ENCODE measurements at places on chromosomes 4 and X.

GRCh38 chrX:63551856-63552255 is 200.7 kb upstream of the SPIN4 start:
- no peak for DNase-seq
- peaks cover 11% of the 10 kb centered on the region for H3K36me3 ChIP-seq
- H3K4me1 ChIP-seq: no peaks in the 10 kb centered on the region

GRCh38 chrX:51860679-51861078 is 32.7 kb upstream of the MAGED1 start:
- peaks cover 5% of the 10 kb centered on the region for H3K27me3 ChIP-seq
- H3K27ac ChIP-seq: no peak overlapping the region
- no peak for DNase-seq
- H3K4me3 ChIP-seq: no peak overlapping the region

DNA sequence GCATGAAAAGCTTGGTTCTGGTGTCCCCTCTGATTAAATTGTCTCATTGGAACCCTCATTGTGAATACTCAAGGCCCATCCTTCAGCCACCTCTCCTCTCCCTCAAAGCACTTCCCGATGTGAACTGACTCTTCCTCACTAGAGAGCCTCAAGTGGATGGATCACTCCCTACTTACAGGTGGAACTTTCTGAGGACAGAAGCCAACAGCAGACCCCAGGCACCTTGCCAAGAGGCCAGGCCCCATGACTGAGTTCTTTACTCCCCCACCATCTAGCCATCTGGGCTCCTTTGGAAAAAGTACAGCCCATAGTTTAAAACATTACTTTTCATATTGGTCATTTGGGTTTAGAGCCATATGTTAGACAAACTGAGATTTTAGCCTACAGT is 224.1 kb downstream of the SHROOM3 start:
- H3K27ac ChIP-seq: no peak overlapping the region
- DNase-seq: no peak
- H3K4me1 ChIP-seq: no peaks in the 10 kb centered on the region
- peaks cover 16% of the 10 kb centered on the region for H3K27me3 ChIP-seq
- no peaks in the 10 kb centered on the region for H3K36me3 ChIP-seq

- peaks cover 9% of the 10 kb centered on the region for H3K27me3 ChIP-seq
- no peaks in the 10 kb centered on the region for H3K4me1 ChIP-seq
- DNase-seq: no peak
Measured at GRCh38 chrX:11406109-11406765, 113.0 kb downstream of the AMELX start.

GRCh38 chr4:151745481-151746231 is 15.2 kb downstream of the GATB start:
- peaks cover 1% of the 10 kb centered on the region for H3K36me3 ChIP-seq
- no peak overlapping the region for H3K4me3 ChIP-seq
- H3K27ac ChIP-seq: no peak overlapping the region
- DNase-seq: no peak

DNA sequence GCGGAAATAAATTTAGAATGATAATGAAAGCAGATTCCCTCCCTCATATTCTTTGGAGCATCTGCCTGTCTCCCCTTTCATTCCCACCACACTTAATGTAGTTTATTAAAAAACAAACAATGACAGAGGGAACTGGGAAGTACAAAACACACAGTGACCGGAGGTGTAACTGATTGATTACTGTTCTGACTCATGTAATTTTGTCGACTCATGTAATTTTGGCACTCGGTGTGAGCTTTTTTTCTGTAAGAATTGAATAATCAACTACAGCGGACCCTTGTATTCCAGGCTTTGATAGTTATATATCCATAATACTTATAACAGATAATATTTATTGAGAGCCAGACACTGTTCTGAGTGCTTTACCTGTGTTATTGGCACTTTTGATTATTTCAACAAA is 110.4 kb downstream of the PALLD start:
- H3K4me3 ChIP-seq: no peak overlapping the region
- DNase-seq: no peak
- H3K27ac ChIP-seq: no peak overlapping the region
- H3K36me3 ChIP-seq: no peaks in the 10 kb centered on the region

- peak overlapping the region; percentile 79 for H3K27ac ChIP-seq
- peaks cover 3% of the 10 kb centered on the region for H3K36me3 ChIP-seq
- DNase-seq: no peak
- H3K4me3 ChIP-seq: peak overlapping the region; percentile 56
- H3K4me1 ChIP-seq: peaks cover 36% of the 10 kb centered on the region
- no peaks in the 10 kb centered on the region for H3K27me3 ChIP-seq
Measured at GRCh38 chr4:1259966-1260365, 11.0 kb upstream of the CTBP1 start.

DNA sequence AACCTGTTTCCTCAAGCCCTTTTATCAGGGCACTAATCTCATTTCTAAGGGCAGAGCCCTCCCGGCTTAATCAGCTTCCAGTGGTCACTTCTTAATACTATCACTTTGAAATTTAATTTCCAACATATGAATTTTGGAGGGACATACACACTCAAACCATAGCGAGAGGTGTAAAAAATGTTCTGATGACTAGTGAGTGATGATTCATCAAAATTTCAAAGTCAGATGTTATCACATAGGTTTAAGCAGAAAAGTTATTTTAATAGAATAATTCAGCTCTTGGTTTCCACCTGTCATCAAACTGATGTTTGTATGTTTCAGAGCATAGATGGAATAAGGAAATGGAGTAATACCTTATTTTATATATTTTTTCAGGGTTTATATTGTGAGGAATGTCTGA is 161.9 kb downstream of the TLL1 start:
- DNase-seq: no peak
- H3K4me3 ChIP-seq: no peak overlapping the region
- no peaks in the 10 kb centered on the region for H3K27me3 ChIP-seq
- H3K36me3 ChIP-seq: no peaks in the 10 kb centered on the region
- H3K4me1 ChIP-seq: no peaks in the 10 kb centered on the region

DNA sequence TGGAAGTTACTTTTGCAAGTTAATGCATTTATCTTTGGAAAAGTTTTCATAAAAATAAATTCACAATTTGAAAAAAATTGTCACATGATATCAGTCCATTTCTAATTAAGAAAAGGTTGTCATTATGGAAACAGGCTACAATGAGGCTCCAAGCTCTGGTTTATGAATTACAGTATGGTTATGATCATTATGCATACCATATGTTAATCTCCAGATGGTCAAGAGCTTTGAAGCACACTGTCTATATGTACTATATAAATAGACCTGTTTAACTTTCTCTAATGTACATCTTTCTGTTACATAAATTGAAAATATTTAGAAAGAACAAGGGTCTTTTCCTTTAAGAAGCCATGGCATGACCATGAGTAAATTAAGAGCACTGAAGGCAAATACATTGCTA is 2338.8 kb downstream of the PCDH7 start:
- no peaks in the 10 kb centered on the region for H3K36me3 ChIP-seq
- H3K27ac ChIP-seq: no peak overlapping the region
- no peaks in the 10 kb centered on the region for H3K27me3 ChIP-seq
- no peak overlapping the region for H3K4me3 ChIP-seq
- no peaks in the 10 kb centered on the region for H3K4me1 ChIP-seq

GRCh38 chr4:147110473-147111367 is 165.1 kb upstream of the TTC29 start:
- H3K27me3 ChIP-seq: peaks cover 22% of the 10 kb centered on the region
- no peak overlapping the region for H3K4me3 ChIP-seq
- H3K27ac ChIP-seq: no peak overlapping the region
- no peak for DNase-seq

GRCh38 chr4:66572949-66573348 is 902.7 kb upstream of the EPHA5 start:
- no peak overlapping the region for H3K27ac ChIP-seq
- no peaks in the 10 kb centered on the region for H3K36me3 ChIP-seq
- DNase-seq: no peak
- no peaks in the 10 kb centered on the region for H3K27me3 ChIP-seq

GRCh38 chr4:128480945-128481344 is 193.3 kb upstream of the PGRMC2 start:
- H3K4me1 ChIP-seq: no peaks in the 10 kb centered on the region
- no peak overlapping the region for H3K4me3 ChIP-seq
- H3K27me3 ChIP-seq: no peaks in the 10 kb centered on the region
- no peak for DNase-seq
- H3K36me3 ChIP-seq: no peaks in the 10 kb centered on the region
